Esophagus mucosa (tissue), 1 donor: ENCODE measurements at places on chromosomes 7 and 10.

- no peak for ATAC-seq
These were observed 25.1 kb downstream of the RAB18 start for GRCh38 chr10:27529010-27529783.

DNA sequence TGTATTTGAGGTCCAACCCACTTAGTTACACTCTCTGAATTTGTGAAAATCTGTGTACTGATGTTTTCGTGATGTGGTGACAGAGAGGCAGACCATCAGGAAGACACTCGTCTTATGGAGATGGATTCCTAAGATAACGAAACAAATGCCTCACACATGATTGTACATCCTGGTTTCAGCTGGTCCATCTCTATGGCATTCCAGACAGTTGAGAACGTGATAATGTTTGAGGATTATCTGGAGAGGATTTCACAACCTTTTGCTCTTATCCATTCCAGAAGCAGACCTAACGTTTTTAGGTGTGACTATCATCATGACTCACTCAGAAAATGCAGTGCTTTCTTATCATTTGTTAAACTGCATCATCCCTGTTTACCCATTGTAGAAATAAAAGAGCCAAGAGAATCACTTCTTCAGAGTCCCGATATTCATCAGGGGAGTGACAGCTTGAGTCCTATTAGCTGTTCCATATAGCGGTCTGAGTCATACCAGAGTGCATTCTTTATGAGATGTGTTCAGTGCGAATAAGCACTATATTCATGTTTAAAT lies 74.5 kb downstream of the BMPER start:
- ATAC-seq = no peak

DNA sequence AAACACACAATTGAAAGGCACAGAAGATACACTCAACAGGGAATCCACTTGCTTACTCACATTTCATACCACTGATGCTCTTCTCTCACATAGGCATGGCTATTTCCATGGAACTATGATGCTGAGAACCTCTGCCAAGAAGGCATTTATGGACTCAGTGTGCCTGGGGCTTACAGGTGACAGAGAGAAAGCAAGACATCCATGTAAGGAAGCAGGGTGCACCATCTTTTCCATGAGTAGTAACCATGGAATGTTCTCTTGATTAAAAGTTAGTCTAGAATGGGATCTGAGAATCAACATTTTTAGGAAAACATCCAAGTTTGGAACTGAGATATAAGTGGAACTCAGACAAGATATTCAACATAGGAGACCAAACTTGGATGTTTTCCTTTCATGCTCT lies 52.5 kb upstream of the MACC1 start:
- ATAC-seq = no peak

DNA sequence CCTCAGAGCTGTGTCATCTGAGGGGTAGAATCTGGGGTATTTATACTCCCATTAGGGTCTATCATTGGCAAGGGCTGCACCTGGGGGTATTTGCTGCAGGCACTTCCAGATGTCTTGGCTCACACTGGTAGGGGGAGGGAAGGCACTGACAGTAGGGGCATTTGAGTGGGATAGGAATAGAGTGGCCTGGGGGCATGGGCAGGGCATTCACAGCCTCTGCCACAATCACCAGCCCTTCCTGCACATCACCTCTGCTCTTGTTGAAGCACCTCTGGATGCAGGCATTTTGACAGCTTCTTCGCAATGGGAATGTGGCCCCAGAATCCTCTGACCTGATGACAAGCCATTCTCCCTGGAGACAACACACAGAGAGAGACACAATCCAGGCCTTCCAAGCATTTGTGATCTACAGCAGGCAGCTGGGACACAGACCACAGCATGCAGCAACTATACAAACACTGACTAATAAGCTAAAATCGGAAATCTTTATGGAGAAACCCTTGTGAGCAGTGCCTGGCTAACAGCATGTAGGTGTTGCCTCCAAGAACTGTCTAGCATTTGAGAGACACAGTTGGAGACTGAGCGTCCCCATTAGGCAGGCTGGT lies 178.5 kb downstream of the KCNMA1 start:
- ATAC-seq = no peak

- ATAC-seq = peak; percentile 19
These were observed 27.7 kb upstream of the TLX1 start for GRCh38 chr10:101103430-101103829.

DNA sequence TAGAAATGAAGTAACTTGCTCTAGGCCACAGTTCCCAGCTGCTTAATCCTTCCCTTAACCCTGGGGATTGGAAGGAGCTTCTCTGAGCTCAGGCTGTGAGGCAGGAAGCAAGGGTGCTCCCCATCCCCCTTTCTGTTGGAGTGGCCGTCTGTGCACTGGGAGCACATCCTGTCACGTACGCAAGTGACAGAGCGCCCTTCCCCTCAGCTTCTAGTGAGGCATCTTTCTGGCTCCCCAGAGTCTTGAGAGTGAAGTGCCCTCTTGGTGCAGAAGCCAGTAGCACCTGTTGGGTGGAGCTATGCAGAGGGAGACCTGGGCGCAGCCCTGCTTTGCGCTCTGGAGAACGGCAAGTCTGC lies 47.8 kb downstream of the SHH start:
- ATAC-seq = no peak

DNA sequence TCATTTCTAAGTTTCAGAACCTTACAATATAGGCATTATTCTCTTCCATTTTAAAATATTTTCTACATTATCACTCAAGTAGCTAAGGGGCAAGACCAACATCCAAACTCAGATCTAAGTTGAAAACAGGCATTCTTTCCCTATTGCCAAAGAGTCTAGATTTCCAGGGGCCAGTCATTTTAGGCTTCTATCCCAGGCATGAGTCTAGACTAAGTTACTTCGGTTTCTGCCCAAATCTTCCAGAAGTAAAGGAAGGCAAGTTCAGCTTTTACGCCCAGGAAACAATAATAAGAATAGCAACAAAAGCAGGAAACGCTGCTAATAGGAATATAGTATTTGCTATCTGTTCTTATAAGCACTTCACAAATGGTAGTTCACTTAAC lies 189.9 kb downstream of the DGKI start:
- ATAC-seq = no peak

- no peak for ATAC-seq
These were observed 34.7 kb downstream of the ENTPD7 start for GRCh38 chr10:99693933-99694583.
